ENCODE measurements at places on chromosomes 6 and 20.
A peak's percentile ranks its signal among the peaks of the same experiment; 100 is the strongest.

GRCh38 chr6:32685603-32686002 lies 19.1 kb upstream of the HLA-DQB1 start:
- peak; percentile 20 for DNase-seq

DNA sequence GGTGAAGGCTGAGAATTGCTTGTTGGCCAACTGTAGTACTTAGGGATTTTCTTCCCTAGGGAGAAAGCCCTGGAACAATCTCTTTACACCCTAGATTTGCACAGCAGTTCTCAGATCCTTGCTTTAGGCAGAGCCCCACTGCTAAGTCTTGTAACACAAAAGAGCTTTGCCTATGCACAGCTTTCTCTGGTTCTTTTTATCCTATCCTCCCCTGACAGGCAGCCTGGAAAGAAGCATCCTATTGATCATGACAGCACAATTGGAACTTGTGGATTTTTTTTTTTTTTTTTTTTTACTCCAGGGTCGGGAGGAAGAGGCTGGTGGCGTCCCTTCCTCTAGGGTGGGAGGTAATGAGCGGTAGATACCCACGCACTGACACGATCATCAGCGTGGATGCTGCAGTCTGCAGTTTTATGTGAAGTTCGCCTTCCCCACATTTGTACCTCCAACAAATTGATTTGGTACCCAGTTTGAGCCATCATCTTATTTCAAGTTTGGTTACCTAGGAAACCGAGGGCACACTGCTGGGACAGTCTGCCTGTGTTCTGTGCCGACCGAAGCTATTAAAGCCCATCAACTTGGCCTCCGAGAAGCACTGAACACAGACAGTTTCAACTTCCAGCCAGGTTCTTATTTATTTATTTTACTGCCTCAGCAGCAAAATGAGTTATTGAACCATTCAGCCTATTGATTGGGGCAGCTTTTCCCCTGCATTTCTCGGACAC lies 110.1 kb downstream of the NRN1 start:
- no peak for DNase-seq

DNA sequence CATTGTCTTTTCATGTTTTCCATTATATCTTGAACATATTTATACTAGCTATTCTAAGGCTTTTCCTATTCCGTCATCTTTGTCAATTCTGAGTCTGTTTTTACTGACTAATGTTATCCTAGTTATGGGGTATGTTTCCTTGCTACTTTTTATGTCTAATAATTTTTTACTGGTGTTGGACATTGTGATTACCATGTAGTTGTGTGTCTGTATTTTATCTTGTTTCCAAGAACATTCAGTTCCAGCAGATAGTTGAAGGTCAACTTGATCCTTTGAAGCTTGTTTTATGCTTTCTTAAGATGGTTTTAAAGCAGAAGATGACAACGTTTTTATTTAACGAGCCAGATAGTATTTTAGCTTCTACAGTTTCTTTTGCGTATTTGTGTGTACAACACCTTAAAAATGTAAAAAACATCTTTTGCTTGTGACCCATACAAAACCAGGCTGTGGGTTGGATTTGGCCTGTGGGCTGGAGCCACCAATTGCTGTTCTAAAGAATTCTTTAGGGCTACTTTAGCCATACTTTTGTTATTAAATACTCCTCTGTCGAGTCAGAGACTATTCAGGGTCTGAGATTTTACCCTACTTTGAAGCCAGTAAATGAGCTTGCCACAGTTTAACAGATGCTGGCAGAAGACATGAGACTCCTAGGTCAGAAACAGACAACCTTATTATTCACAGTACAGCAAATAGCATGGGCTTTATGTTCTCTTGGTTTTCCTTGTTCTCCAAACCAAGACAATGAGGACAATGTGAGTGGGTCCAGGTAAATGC lies 38.7 kb upstream of the REV3L start:
- DNase-seq, result no peak

GRCh38 chr6:24859608-24860200 lies 61.0 kb upstream of the ARMH2 start:
- no peak for DNase-seq

DNA sequence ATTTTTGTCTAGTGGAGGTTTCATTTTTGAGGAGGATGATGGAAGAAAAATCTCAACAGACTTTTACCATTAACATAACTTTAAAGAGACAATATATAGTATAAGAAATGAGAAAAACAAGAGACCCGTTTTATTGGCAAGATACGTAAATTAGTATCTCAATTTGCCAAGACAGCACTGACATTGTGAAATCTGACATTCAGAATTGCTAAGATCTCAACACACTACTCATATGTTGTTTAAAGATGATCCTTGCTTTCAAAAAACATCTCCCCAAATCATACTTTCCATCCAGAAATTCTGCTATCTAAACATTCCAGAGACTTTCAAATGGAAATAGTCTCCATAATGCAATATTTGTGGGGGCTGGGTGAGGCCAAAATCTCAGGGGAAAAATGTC lies 220.9 kb upstream of the CEP162 start:
- no peak for DNase-seq

GRCh38 chr6:41559655-41560427 lies 13.7 kb downstream of the FOXP4 start:
- no peak for DNase-seq

DNA sequence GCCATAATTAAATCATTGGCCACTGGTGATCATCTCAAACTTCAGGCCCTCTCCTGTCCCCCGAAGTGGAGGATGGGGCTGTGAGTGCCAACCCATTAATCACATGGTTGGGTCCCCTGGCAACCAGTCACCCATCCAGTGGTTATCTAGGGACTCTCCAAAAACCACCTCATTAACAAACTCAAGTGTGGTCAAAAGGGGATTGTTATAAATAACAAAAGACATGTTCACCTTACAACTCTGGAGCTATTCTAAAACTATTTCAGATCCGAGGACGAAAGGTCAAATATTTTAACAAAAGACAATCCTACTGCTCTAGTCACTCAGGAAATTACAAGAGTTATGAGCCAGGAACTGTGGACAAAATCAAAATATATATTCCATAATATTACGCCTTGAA lies 95.5 kb upstream of the PRND start:
- DNase-seq, result no peak

GRCh38 chr6:109892451-109893435 lies 85.4 kb upstream of the GPR6 start:
- no peak for DNase-seq

DNA sequence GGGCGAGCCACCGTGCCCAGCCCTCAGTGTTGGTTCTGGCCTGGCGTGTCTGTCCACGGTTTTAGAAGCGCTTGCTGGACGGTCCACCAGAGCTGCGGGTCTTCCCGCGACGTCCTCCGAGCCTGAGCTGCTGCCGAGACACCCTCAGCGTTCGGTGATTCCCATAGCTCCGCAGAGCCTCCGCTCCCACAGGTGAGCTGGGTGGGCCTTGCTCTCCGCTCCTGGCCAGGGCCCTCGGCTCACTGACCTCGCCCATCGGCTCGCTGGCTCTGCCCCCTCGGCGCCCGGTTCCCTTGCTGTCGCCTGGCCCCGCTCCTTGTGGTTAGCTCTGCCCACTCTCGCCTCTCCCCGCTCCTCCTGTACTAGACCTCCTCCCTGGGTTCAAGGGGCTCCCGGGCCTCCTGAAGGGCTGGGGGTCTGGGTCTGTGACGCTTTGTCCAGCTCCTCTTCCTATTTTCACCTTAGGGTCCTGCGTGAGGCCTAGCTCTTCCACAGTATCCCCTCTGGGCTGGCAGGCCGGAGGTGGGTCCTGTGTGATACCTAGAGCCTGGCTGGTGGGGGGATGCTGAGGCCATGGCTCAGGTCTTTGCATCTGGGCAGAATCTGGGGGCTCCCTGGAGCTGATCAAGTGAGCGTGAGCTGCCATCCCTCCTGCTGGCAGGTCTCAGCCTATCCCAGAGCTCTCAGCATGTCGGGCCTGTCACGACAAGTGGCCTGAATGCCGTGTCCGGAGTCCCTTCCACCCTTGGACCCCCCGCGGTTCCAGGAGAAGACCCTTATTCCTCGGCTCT lies 5.0 kb upstream of the COX4I2 start:
- DNase-seq, result no peak

DNA sequence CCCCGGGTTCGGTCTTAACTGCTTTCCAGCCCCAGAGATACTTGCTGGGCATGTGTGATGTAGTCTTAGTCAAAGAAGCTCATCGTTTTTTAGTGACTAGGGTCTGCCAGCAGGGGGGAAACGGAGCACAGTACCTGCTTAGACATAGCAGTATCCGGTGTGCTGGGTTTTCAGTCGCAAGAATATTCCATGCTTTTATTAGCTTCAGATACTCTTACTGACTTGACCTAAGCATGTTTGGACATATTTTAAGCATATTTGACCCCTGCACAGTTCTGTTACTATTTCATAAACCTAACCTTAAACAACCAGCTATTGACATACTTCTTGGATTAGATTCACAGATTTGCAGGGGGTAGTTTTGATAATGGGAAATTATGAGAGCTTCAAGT lies 3.0 kb downstream of the E2F3 start:
- DNase-seq, result peak; percentile 55

DNA sequence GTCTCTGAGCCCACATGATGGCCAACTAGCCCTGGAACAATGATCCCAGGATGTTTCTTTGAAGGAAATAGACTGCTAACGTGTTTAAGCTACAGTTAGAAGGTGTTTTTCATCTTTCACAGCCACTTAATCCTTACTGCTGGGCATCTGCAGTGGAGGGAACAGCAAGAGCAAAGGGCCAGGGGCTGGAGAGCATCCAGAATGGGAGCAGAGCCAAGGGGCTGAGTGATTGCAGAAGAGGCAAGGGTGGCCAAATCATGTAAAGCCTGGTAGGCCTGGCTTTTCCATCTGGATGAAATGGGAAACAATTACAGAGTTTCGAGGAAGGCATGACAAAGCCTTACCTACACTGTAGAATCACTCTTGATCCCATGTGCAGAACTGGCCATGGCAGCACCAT lies 18.7 kb upstream of the LAMP5 start:
- DNase-seq, result no peak

DNA sequence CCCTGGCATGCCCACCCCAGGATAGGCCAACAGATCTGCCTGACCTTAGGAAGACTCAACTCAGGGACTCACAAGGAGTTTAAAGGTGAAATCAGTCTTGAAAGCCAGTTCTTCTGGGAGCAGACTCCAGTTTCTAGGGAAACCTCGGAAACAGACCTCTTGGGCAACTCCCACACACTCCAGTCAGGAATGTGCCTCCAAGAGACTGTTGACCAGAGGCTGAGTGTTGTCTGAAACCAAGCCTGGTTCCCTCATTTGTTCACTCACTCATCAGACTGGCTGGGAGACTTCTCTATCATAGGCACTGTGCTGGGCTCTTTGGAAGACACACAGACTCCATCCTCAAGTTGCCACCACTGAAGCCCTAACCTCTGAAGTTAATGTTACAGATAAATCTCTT lies 1.8 kb downstream of the TREM1 start:
- no peak for DNase-seq

DNA sequence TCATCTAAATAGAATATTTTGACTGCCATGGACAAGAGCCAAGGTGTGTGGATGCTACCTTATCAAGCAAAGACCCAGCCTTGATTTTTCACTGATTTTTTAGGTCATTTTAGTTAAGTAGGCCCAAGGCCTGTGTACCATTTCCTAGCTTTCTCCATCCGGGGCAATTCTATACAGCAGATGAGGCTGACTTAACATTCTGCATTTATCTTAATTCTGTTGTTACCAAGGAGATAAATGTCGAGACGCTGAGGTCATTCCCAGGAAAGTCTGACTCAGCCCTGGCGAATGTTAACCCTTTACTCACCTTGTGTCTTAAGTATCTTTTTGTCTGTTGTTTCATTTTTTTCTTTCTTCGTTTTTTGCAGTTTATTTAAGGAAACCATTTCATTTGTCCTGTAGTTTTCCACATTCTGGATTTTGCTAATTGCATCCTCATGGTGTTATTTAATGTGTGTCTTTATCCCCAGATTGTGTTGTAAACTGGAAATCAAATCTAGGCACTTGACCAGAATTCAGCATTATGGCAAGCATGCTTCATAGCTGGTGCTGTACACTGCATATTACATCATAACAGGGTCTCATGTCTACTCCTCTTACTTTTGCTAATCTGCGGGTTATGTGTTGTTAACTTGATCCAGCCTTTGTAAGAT lies 277.0 kb downstream of the CDKAL1 start:
- DNase-seq, result no peak

DNA sequence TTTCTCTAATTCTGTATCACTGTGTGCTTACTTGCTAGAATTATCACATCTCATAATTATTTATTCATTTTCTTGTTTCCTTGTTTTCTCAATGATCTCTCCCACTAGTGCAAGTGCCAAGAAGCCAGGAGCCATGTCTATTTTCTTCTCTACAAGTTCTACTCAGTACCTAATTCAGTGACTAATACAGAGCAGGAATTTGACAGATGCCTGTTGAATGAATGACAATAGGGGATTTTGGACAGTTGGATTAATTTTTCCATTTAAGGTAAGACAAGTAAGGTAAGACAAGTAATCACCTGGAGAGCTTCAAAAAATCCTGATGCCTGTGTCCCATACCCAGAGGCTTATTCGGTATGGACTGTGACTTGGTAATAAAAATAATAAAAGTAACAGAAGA lies 81.0 kb downstream of the EDN1 start:
- DNase-seq, result no peak

DNA sequence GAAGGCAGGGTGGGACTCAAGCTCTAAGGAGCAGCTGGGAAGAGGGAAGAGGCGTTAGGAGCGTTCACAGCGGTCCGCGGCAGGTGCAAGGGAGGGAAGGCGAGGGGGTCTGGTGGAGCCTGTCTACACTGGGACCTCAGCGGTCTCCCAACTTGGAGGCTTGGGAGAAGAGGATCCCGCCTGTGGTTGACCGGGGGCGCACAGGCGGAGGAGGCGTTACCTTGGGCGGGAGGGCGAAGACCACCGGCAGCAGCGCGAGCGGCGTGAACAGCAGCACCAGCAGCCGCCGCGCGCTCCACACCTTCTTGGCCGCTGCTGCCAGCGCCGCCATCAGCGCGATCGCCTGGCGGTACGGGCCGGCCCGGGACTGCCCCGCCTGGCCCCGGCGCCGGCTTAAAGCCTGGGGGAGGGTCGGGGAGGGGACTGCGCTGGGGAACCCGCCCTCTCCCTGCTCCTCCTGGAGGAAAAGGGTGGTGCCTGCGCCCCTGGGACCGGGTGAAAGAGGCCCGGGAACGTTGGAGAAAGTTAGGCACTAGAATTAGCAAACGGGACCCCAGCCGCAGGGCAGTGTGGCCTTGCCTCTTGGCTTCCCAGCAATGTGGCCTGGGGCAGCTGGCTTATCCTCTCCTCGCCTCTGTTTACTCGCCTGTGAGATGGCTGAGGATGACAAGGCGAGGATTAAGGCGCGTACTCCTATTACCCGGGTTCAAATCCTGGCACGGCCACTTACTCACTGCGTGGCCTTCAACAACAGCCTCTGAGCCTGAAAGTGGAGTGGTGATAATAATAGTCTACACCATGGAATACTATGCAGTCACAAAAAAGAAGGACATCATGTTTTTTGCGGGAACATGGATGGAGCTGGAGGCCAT lies at the start of gene SLC13A3:
Gene SLC13A3 (minus strand): TSS at position 369 of the 872 bp plus-strand sequence. CDS start 38 bp downstream, at position 331.
- no peak for DNase-seq

- no peak for DNase-seq
Observed at GRCh38 chr6:71454056-71454455, 165.4 kb downstream of the OGFRL1 start.

GRCh38 chr6:21309807-21310221 lies 283.7 kb upstream of the SOX4 start:
- DNase-seq, result no peak
